ENCODE measurements at places on chromosomes 5 and 9. TPM values are rescaled to one million over a fixed set of nuclear protein-coding genes. Genes with fewer than 3 reads are reported as not detected.

DNA sequence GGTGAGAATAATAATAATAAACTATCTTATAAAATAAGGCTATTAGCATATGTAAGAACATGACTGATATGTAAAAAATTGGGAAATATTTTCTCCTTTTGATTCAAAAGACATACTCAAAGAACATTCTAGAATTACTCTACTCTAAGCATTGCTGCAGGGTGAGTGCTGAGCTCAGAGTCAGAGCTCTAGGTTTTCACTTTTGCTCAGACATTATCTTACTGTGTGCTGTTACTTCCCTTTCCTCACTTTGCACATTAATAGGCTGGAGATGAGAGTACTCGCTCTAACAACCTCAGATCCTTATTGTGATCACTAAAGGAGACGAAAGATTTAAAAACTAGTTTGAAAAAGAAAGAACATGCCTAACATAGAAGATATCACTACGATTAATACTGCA lies 99.4 kb upstream of the C9orf72 start:
- no peak overlapping the region for H3K4me3 ChIP-seq
- DNase-seq = no peak
- no peak overlapping the region for H3K27ac ChIP-seq
- H3K4me1 ChIP-seq = no peaks in the 10 kb centered on the region
- no peaks in the 10 kb centered on the region for H3K36me3 ChIP-seq

DNA sequence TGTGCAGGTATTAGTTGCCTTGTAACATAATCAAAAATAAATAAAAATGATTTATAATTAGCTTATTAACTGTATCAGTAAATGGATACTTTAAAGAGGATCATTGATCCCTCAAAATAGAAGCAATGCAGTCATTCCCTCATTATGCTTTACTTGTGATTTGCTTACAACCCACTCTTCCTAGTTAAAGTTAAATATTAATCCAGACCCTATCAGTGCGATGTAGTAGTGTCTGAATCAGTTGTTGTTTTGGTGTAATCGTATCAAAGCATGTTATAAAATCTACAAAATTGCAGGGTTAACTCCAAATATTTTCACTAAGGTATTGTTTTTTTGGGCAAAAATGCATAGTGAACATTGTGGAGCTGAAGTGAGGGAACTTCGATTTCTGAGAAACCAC lies 17.6 kb downstream of the TENT4A start:
- peaks cover 64% of the 10 kb centered on the region for H3K4me1 ChIP-seq
- no peaks in the 10 kb centered on the region for H3K27me3 ChIP-seq
- no peak overlapping the region for H3K4me3 ChIP-seq
- H3K27ac ChIP-seq = peak overlapping the region; percentile 25
- DNase-seq = no peak
- H3K36me3 ChIP-seq = no peaks in the 10 kb centered on the region

The PRUNE2 gene
- total RNA-seq = 1.3 TPM

- peak overlapping the region; percentile 89 for H3K27ac ChIP-seq
- no peaks in the 10 kb centered on the region for H3K36me3 ChIP-seq
- DNase-seq = no peak
- H3K4me3 ChIP-seq = peak overlapping the region; percentile 29
- H3K27me3 ChIP-seq = peaks cover 3% of the 10 kb centered on the region
- peaks cover 23% of the 10 kb centered on the region for H3K4me1 ChIP-seq
These were observed 15.7 kb upstream of the SLC1A3 start for GRCh38 chr5:36590513-36591286.

- H3K4me3 ChIP-seq = no peak overlapping the region
- H3K27me3 ChIP-seq = no peaks in the 10 kb centered on the region
- H3K27ac ChIP-seq = peak overlapping the region; percentile 15
- peak; percentile 76 for DNase-seq
- H3K4me1 ChIP-seq = peaks cover 18% of the 10 kb centered on the region
These were observed 3.6 kb upstream of the CARD19 start for GRCh38 chr9:93092251-93092991.

The FYB1 gene
- total RNA-seq = not detected

The PCDHB7 gene
- total RNA-seq = 1.2 TPM

- no peak overlapping the region for H3K4me3 ChIP-seq
- no peaks in the 10 kb centered on the region for H3K4me1 ChIP-seq
- no peaks in the 10 kb centered on the region for H3K36me3 ChIP-seq
- H3K27me3 ChIP-seq = no peaks in the 10 kb centered on the region
These were observed 46.3 kb upstream of the ADAMTSL1 start for GRCh38 chr9:18427691-18428090.

- H3K4me1 ChIP-seq = peaks cover 68% of the 10 kb centered on the region
- H3K27me3 ChIP-seq = no peaks in the 10 kb centered on the region
- H3K4me3 ChIP-seq = no peak overlapping the region
- no peak for DNase-seq
- H3K27ac ChIP-seq = peak overlapping the region; percentile 64
- peaks cover under 1% of the 10 kb centered on the region for H3K36me3 ChIP-seq
These were observed 107.7 kb upstream of the CDKN2B start for GRCh38 chr9:22116758-22117157.

GRCh38 chr5:13913962-13914361 lies 30.5 kb downstream of the DNAH5 start:
- no peaks in the 10 kb centered on the region for H3K36me3 ChIP-seq
- DNase-seq = no peak
- no peak overlapping the region for H3K27ac ChIP-seq
- H3K27me3 ChIP-seq = no peaks in the 10 kb centered on the region

The ADRA1B gene
- total RNA-seq = 4.0 TPM

The DROSHA gene
- total RNA-seq = 70.9 TPM
